ENCODE measurements at places on chromosomes 7 and 10. TPM values are rescaled to one million over a fixed set of nuclear protein-coding genes. Genes with fewer than 3 reads are reported as not detected.

The HOXA5 gene
- total RNA-seq = 0.14 TPM

DNA sequence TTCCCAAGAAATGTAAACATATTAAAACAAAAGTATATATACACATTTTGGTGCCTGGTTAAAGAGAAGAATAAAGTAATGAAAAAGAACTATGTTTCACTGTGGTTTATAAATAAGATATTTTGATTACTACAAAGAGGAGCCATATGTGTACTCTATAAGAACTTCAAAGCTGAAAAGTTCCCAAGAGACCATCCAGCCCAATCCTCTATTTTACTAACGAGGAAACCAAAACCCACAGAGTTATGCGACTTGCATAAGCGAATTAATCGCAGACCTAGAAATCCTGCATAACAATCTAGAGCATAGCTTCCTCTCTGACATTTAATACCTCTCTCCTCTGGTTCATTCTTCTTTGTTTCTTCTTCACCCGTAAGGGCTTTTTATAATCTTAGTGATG lies 937.1 kb downstream of the CNTNAP2 start:
- no peak for DNase-seq

GRCh38 chr10:27529010-27529783 lies 25.1 kb downstream of the RAB18 start:
- DNase-seq = no peak

The PHKG1 gene
- total RNA-seq = not detected

The TLL2 gene
- 9.1 TPM for total RNA-seq

GRCh38 chr7:155206318-155207020 lies 91.2 kb upstream of the INSIG1 start:
- DNase-seq = no peak

The DNAAF5 gene
- 62.2 TPM for total RNA-seq

DNA sequence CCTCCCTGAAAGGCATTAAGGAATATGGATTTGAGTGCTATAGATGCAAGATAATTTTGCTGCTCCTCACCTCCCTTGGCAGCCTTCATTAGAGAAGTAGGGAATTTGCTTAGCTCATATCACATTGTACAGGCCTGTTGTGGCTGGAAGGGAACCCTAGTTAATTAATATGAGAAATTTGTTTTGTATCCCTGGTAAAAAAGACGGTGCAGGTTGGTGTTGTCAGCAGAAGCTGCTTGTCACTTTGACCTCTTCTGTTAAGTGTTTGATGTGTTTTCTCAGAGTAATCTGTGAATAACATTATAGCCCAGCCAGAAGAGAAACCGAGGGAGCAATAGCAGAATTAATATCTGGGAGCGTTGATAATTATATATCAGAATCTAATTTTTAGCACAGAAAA lies 278.4 kb downstream of the LRMDA start:
- DNase-seq = no peak

- DNase-seq = no peak
Observed at GRCh38 chr10:77415313-77415960, 222.2 kb downstream of the KCNMA1 start.

DNA sequence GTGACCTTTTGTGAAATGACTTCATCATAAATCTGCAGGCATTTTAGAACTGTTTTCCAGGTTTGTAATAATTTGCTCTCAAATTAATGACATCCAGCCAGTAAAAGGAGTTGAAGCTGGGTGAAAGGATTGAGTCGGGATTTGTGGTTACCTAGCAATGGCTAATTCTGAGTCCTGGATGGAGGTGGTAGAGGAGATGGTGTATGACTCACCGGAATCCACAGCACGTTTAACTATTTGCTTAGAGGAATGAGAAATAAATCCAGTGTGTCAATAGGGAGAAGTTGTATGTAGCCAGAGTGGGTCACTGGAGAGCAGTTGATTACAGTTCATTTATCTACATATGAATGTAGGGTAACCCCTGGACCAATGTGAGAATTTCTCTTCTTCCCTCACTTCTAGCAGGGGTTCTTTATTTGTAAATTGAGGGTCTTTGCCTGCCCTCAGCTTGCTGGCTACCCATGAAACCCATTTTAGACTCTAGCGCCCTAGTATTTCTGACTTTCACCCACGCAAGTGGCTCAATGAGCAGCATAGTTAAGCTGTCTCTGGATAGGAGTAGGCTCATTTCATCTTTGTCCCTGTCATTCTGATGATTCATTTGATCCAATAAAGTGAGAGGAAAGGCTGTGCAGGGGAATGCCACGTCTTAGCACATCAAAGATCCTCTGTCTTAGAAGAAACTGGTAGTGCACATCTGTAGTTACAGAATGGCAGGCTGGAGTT lies 547.8 kb downstream of the SORCS3 start:
- no peak for DNase-seq

The TCTN3 gene
- total RNA-seq = 29.3 TPM

DNA sequence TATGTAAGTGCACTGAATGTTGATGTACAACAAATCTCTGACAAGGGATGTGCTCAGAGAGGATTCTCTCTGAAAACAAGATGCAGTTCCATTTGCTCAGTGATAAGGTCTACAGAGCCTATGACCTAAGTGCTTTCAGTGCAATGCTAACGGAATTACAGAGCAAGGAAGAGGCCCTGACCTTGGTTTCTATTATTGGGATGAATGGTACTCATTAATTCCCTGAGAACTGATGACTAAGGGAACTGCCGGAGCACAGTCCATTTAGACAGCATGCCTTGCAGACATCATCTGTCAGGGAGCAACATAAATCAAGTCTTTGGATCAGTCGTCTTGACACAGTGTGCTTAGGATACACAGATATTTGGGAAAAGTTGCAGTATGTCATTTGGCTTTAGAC lies 340.8 kb downstream of the PHTF2 start:
- DNase-seq = no peak

GRCh38 chr10:11179516-11180105 lies 161.9 kb downstream of the CELF2 start:
- DNase-seq = no peak

The EVX1 gene
- not detected for total RNA-seq

DNA sequence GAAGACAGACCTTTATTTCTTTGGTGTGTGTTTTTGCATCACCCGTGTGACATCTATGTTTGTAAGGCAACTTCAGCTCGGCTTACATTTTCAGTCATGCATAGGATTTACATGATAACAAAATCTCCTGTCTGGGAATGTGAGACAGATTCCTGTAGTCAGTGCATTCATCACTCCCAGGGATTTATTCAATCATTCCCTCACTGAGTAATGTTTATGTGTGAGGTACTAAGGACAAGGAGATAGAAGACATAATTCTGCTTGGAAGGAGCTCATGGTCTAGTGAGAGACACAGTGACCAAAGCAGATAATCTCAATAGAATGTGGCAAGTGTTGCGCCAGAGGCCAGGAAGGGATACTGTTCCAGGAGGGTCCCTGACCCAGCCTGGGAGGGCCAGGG lies 35.2 kb upstream of the BMPER start:
- no peak for DNase-seq

DNA sequence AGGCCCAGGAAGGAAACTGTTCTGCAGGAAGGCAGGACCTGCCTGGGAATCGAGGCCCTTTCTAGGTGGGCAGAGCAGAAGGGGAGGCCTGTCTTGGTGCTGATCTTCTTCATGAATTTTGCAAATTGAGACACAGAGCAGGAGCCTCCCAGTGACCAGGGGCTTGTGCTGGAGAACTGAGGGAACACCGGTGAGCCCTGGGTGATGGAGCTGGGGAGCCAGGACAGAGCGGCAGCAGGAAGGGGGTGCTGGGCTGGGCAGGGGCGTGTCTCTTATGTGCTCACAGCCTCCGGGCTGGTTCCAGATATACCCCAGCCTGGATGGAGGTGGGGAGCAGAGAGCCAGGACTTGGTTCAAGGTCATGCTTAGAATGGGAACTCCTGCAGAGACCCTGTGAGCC lies 139.9 kb downstream of the C10orf105 start:
- no peak for DNase-seq

DNA sequence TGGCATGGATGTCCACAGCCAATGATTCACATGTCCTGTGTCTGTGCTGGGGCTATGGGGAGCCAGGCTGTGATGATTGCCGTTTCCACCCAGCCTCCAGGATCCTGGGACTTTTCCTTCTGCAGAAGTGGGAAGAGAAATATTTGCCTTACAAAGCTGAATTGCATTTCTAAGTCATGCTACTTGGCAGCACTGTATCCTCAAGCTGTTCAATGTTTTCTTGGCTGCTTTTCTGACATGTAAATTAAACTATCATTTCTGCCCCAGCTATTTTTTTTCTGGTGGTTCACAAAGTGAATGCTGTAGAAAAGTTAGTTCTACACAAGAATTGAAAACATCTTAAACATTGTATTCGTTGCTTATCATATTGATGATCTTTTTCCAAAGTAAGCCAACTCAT lies 51.9 kb upstream of the TCERG1L start:
- DNase-seq = no peak

- no peak for DNase-seq
Observed at GRCh38 chr10:42645103-42645502, 6.7 kb upstream of the ZNF33B start.

The MMD2 gene
- total RNA-seq = not detected

The NUDT1 gene
- 102 TPM for total RNA-seq

DNA sequence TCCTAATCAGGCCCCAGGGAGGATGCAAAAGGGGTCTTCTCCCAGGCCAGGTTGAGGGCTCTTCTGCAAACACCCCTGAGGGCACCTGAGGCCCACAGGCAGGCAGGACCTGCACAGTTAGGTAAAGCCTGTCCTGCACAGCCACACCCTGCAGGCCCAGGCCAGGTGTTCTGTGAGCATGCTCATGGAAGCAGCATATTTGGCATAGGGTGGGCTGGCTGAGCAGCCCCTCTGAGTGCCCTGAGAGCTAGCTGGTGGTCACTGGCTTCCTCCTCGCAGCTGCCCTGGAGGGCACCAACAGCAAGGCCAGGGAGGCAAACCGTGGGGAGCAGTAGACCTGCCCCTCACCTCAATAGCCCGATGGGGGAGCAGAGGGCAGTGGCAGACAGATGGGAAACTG lies 3.7 kb upstream of the RET start:
- no peak for DNase-seq

The CALML5 gene
- total RNA-seq = 0.23 TPM

- DNase-seq = no peak
Observed at GRCh38 chr7:77321300-77321699, 94.8 kb downstream of the GSAP start.

DNA sequence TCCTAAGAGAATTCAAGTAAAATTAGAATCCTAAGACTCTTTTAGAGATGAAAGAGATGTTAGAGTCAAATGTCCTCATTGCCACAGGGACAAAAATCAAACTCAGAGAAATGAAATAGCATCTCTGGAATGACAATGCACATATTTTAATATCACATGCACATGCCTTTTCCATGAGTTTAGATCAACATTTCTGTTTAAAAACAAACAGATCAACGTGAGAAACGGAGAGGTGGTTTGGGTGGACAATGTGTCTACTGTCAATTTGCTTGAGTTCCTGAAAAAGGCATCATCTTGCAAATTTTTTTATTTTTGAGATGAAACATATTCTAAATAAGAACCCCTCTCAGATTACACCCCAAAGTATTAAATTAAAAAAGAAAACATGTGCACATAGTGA lies 130.0 kb downstream of the CHRM2 start:
- no peak for DNase-seq

DNA sequence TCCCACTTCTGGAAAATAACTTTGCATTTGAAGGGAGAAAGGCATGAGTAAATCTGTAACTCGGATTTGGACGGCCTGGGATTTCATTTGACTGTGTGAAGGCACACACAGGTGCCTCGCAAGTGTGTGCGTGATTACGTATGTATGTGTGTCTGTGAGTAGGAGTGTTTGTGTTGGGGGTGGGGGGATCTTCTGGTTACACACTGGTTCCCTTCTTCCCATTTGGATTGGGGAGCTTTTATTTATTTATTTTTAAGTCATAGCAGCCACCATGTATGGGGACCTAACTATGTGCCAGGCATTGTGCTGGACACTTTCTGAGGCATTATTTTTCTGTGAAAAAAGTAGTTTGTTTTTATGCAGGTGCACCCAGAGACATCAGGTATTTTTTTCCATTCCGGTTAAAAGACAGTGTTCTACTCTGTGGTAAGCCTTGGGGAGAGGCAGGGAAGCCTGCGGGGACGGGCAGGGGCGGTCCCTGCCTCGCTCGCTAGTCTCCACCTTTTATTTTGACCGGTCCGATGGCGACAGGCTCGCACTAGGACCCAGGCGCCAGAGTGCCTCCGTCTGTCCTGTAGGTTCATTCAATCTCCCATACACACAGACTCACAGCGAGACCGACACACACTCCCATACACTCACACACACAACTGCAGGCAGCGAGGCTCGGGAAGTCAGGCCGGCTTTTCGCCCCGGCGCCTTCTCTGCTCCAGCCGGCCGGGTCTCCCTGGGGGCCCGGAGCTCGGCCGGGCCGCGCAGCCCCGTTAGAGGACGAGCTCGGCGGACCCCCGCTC lies at the start of gene MXI1:
TSS of gene MXI1 (plus strand) at position 595 of the 794 bp plus-strand sequence. CDS start 204 bp downstream, outside the sequence.
- peak; percentile 76 for DNase-seq

The HYAL4 gene
- total RNA-seq = not detected

The PLXDC2 gene
- total RNA-seq = 31.7 TPM

The ATRNL1 gene
- total RNA-seq = 28.7 TPM

- DNase-seq = no peak
Observed at GRCh38 chr7:41098846-41099245, 604.0 kb downstream of the INHBA start.

The FXYD4 gene
- total RNA-seq = not detected

The DGKI gene
- 0.30 TPM for total RNA-seq

- DNase-seq = no peak
Observed at GRCh38 chr7:47751043-47751442, 169.1 kb upstream of the TNS3 start.

- no peak for DNase-seq
Observed at GRCh38 chr10:101545898-101546297, 42.2 kb downstream of the POLL start.

The SLC29A3 gene
- total RNA-seq = 11.1 TPM
